Suprapubic skin (tissue), 4 donors: ENCODE measurements at places on chromosomes 3 and 15. TPM values are rescaled to one million over a fixed set of nuclear protein-coding genes. Genes with fewer than 3 reads are reported as not detected.

DNA sequence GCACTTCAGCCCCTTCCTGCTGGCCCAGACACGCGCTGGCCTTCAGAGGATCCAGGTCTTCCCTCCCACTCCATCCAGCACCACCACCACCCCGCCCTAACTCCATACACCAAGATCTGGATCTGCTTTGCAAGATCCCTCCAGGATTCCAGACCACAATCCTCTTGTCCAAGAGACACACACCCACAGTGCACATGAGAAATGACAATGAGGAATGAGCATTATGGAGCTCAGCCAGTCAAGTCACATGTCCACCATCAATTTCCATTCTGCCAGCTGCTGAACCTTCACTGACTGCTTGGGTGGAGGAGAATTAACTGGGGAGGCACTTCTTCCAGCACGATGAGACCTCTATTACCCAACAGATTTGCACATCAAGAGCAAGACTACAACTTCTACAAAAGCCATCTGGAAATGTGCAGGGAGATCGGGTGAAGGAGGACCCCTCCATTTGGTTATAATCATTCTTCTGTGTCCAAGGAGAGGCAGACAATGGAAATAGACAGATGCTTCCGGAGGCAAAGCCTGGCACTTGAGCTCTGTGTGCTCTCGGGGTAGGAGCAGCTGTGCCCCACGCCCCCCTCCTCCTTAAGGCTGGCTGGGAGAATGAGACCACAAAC, 12.3 kb upstream of the SPATA12 start:
- DNase-seq: peak; percentile 82

GRCh38 chr3:126490619-126491018, 14.9 kb upstream of the ZXDC start:
- DNase-seq: no peak

DNA sequence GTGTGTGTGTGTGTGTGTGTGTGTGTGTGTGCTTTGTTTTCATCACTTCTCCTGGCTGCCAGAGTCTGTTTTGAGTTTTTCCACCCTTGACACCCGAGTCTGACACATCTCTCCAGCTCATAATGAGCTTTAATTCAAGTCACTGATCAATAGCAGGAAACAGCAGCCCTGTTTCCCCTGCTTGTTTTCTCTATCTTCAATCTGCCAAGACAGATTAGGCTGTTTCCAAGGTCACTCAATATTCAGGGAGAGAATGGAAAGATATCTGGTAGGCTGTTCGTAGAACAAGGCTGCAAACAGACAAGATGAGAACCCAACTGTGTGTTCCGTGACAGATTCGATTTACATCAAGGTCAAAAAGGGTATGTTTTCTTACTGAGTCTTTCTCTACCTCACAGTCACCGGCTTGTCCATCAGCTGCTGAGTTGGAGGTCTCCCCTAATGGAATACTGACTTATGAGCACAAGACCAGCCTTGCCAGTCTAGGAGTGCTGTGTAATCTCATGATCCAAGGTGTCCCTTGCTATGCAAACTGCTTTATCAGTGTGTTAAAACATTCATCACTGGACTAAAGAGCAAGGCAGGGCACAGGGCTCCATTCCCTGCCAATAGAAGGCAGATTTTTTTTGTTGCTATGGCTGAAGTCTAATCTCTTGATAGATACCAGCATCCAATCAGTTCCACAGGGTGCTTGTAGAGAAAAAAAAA, 187.9 kb upstream of the LMCD1 start:
- DNase-seq: no peak

KLHL24 gene
- 64.1 TPM for total RNA-seq

DNA sequence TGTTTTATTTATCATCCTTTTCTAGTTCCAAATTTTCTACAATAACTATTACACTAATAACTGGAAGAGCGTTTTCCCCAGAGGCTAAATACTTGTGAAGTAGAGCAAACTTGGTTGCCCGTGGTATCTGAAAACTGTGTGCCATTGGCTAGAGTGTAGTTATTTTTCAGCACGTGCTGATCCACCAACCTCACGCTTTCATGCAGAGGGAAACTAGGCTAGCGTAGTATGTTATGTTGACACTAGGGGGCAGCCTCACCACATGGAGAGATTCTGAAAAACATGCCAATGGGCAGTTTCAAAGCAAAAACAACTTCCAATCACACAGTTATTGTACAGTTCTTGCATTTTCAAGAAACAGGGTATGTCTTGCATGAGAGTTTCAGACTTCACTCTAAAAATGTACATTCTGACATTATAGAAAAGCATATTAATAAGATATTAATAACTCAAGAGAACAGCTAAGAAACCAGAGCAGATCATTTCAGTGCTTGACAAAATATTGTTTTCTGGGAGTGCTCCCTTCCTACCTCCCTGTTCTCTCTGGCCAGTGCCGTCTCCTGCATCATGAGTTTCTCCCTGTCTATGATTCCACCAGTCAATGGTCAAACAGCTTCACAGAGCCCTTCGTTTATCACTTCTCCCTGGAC, 39.7 kb downstream of the SPATA12 start:
- peak; percentile 79 for DNase-seq

DNA sequence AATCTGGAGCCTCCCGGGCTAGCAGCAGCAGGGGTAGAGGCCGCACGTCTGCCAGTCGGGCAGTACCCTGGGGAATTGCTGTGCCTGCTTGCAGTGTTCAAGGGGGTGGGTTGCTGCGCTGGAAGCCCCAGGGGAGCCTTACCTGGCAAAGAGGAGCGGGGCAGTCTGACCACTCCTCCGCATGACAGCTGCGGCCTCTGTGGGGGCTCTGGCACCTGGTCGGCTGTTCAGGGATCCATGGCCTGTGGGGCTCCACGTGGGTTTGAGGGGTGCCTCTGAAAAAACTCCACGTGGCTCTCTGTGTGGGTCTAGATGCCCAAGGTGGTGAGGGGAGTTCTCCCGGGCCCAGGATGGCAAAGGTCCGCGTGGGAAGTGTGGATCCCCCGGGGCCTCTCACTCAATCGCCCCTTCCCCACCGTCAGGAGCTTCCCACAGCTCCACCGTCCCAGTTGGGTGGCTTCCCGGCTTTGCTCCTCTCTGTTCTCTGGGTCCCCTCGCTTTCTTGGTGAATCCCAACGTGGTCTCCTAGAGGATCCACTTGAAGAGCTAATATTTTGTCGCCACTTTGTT, 184.5 kb downstream of the EFHB start:
- DNase-seq: no peak

GRCh38 chr15:32104061-32104995, 74.0 kb downstream of the CHRNA7 start:
- DNase-seq: no peak

ROBO2 gene
- total RNA-seq: 0.95 TPM

- no peak for DNase-seq
These were observed 15.4 kb upstream of the SCAP start for GRCh38 chr3:47491186-47491585.

C3orf85 gene
- total RNA-seq: not detected

DNA sequence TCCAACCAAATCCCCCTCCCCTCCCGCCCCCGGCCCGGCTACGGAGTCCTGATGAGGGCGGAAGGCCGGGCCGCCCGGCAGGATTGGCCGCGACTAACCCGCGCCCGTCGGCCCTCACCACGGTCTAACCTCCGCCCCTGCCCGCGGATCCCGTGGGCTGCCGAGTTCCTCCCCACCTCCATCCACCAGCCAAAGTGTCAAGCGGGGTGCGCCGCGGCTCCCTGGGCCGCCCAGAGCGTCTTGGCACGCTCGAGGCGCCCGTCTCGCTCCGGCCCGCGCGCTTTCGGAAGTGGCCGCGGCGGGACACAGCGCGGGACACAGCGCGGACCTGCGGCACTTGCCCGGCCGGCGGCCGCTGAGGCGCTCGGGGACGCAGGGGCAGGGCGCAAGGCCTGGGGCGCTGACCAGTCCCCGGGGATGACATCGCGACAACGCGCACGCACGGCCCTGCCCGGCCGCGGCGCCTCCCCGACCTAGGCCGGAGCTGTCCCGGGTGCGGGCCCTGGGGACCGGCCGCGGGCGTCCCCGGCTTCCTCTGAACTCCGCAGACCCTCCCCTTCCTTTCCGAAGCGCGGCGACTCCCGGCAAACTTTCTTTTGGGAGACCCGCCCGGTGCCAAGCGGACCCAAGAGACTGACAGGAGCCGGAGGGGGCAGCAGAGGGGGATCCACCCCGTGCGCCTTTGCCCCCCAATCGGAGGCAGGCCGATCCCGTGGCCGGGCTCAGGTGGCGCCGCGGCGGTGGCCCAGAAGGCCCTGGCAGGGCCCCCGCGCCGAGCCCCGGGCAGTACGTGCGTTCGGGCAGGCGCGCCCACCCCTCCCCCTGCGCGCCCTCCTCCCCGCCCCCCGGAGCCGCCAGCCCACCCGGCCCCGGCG, 112.8 kb upstream of the ICE2 start:
- peak; percentile 79 for DNase-seq

ITPKA gene
- not detected for total RNA-seq

GRCh38 chr3:112531358-112531781, 30.4 kb downstream of the ATG3 start:
- no peak for DNase-seq

DNA sequence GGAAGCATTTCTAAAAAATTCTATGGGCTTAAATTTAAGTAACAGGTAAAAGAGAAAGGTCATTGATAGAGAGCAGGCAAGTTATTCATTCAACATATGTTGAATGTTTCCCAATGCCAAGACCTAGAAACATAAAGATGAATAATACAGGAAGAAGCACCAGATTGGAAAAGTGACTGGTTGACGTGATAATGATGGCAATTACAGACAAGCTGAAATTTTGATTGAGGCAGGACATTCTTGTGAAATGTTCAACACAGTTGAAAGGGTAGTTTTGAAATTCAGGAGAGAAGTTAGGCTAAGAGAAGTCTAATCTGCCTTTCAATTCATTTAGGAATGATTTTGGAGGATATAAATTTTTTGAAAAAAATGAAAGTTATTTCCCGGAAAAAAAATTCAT, 536.3 kb upstream of the NAALADL2 start:
- no peak for DNase-seq

- no peak for DNase-seq
These were observed 30.8 kb downstream of the MAP4 start for GRCh38 chr3:47985381-47985780.

DNA sequence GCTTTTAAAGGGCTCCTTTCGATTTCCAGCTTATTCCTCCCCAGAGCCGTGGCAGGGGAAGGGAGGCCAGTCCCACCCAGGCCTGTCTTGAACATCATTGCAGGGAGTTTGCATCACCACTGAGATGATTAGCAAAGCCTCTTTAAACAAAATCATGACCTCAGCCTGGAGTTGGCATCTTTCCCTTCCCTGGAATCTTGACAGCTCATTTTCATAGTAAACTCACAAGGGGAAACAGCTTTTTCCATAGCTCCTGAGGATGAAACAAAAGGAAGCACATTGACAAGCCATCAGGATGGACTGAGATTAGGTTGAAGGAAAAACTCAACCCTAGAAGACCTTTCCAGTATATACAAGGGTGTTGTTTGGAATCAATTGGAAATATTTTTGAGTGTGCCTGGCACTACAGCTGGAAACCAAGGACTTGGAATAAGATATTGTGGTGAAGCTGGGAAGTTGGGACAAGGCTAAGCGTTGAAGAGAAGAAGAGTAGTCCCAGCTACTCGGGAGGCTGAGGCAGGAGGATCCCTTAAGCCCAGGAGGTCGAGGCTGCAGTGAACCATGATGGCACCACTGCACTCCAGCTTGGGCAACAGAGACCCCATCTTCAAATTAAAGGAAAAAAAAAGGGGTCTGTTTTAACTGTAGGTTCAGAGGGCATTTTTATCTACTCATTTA, 3.1 kb upstream of the LARP6 start:
- DNase-seq: no peak

- no peak for DNase-seq
These were observed 45.7 kb upstream of the DUT start for GRCh38 chr15:48285329-48286214.

DNA sequence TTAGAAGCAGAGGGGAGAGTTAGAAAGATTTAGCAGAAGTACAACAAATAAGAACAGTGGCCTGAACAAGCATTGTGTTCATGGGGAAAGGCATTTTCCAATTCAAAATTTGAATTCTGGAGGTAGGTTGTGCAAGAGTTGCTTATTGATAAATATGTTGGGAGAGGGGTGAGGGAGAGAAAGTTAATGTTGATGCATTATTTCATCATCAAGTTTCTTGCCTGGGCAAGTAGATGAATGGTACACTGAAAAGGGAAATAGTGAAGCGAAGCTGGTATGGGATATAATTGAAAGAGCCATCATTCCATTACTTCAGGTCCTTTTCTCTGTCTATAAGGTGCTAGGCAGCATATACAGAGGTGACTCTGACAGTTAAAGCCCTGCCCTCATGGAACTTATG, 288.9 kb upstream of the GBE1 start:
- no peak for DNase-seq

GRCh38 chr15:70854666-70854976, 664 bp upstream of the LARP6 start:
- no peak for DNase-seq

ANKRD34C gene
- total RNA-seq: not detected

DNA sequence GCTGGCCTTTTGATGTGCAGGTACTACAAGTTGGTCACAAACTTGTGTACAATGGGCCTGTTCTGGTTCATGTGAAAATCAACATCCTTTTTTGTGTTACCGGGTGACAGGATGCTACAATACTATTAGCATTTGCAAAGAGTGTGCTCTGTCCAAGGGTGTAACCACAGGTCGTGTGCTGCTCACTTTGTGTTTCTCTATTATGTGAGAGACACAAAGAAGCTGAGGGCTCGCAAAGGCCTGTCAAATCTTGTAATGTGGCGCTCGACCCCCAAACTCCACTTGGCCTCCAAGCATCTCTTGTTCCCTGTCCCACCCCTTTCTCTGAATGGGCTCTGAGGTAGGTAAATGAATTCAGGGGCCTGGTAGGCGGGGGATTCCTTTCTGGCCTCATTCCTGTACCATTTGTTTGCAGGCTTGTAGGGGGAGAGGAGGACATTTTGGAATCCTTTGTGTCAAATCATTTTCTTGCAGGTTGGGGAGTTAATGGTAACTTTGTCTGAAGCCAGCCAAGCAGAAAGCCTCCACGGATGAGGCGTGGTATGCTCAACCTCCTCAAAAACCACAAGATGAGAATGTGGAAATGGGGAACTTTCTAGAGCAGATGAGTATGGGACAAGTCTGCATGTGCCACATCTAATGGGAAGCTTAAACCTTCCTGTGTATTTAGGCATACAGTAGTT, 109.1 kb downstream of the OPA1 start:
- no peak for DNase-seq

SH2D7 gene
- total RNA-seq: not detected

- no peak for DNase-seq
These were observed 22.6 kb downstream of the CCRL2 start for GRCh38 chr3:46429671-46430070.

GRCh38 chr3:45665101-45665572, 24.1 kb upstream of the SACM1L start:
- DNase-seq: no peak

GRCh38 chr3:5187920-5188418, 462 bp downstream of the EDEM1 start:
- peak; percentile 78 for DNase-seq

SEMA5B gene
- 1.4 TPM for total RNA-seq
